Neural crest cell (in vitro differentiated cells): ENCODE measurements at places on chromosomes 3 and 15. TPM values are rescaled to one million over a fixed set of nuclear protein-coding genes. Genes with fewer than 3 reads are reported as not detected.

DNA sequence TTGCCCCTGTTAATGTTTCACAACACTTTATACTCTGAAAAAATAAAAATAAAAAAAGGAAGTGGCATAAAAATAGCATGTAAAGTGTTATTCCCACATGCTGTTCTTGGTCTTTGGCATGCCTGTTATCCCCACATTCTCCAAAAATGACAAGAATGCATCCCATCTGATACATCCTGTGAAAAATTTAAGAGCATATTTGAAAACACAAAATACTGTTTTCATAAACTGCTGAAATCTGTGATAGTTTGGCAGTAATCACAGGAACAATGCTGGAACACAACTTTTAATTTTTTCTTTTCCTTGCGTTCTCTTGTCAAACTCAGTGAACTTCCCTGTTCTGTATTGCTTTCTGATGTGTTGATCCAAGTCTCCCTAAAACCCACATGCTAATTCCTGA is 288.8 kb downstream of the ROBO2 start:
- no peaks in the 10 kb centered on the region for H3K27me3 ChIP-seq
- H3K4me1 ChIP-seq = no peaks in the 10 kb centered on the region
- no peak for DNase-seq

DNA sequence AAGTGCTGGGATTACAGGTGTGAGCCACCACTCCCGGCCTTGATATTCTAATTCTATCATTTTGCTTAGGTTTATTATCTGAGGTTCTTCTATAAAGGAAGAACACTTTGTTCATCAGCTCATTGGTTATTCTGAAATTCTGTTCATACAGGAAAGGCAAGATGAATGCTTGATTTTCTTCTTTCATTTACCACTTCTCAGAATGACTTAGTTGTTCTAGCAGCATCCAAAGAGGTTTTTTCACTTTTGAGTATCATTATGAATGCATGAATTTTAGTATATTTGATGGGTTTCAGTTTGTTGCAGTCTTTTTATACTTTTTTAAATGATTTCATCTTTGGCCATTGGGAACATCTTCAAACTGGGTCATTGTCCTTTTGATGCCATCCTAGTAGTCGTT is 51.8 kb downstream of the RNF111 start:
- H3K4me3 ChIP-seq = no peak overlapping the region
- no peaks in the 10 kb centered on the region for H3K4me1 ChIP-seq
- DNase-seq = no peak
- no peak overlapping the region for H3K27ac ChIP-seq
- no peaks in the 10 kb centered on the region for H3K27me3 ChIP-seq

DNA sequence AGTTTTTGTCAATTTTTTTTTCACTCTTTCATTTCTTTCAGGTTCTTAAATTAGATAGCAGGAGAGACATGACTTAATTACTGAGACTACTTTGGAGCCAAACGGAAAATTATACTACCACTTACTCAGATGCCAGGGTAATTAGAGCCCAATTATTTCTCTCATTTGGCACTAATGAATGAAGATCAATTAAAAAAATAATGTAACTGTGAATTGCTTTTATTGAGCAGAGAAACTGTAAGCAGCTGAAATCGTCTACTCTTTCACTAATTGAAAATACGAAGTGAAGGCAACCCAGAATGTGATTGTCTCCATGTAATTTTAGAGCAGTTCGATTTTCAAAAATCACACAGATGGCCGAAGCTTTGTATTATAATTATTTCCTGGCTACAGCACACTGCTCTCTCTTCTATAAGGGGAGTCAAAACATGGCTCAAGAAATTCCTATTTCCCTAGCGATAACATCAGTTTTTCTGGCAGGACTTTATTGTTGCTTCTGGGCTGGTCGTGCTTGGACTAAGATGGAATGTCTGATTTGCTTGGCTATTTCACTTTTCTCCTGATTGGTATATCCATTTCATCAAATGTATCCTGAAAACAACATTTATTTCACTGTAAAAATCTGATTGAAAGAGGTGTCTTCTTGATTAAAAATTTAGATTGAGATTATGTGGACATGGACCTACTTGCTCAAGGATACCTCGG is 55.8 kb upstream of the PDZRN3 start:
- no peaks in the 10 kb centered on the region for H3K27me3 ChIP-seq
- no peak overlapping the region for H3K4me3 ChIP-seq
- peaks cover 9% of the 10 kb centered on the region for H3K4me1 ChIP-seq

GRCh38 chr15:52334491-52335160 is 39.0 kb upstream of the MYO5C start:
- no peak for DNase-seq
- peaks cover 13% of the 10 kb centered on the region for H3K4me1 ChIP-seq
- H3K27ac ChIP-seq = no peak overlapping the region
- no peak overlapping the region for H3K4me3 ChIP-seq

GRCh38 chr3:122691195-122691594 is 10.6 kb downstream of the PARP14 start:
- H3K27ac ChIP-seq = no peak overlapping the region
- H3K36me3 ChIP-seq = no peaks in the 10 kb centered on the region
- no peak for DNase-seq
- no peak overlapping the region for H3K4me3 ChIP-seq

GRCh38 chr15:100771746-100772145 is 107.9 kb upstream of the ALDH1A3 start:
- peaks cover 5% of the 10 kb centered on the region for H3K36me3 ChIP-seq
- no peak for DNase-seq
- no peak overlapping the region for H3K4me3 ChIP-seq
- H3K4me1 ChIP-seq = peaks cover 11% of the 10 kb centered on the region
- H3K27me3 ChIP-seq = no peaks in the 10 kb centered on the region
- no peak overlapping the region for H3K27ac ChIP-seq

GRCh38 chr15:70226337-70226980 is 128.7 kb upstream of the TLE3 start:
- H3K4me3 ChIP-seq = no peak overlapping the region
- DNase-seq = no peak

- H3K4me3 ChIP-seq = no peak overlapping the region
- peaks cover 4% of the 10 kb centered on the region for H3K4me1 ChIP-seq
- H3K27me3 ChIP-seq = no peaks in the 10 kb centered on the region
- DNase-seq = no peak
- no peak overlapping the region for H3K27ac ChIP-seq
Measured at GRCh38 chr15:79901958-79902357, 5.1 kb upstream of the MTHFS start.

The FBXO40 gene
- not detected in 2 replicates for total RNA-seq

The PAK6 gene
- total RNA-seq = 0.28 and 0.93 TPM in 2 replicates

The FOXB1 gene
- total RNA-seq = 5.9 and 6.1 TPM in 2 replicates

The CFAP100 gene
- total RNA-seq = 1.1 and 1.7 TPM in 2 replicates

The PRR23A gene
- not detected in 2 replicates for total RNA-seq
